Stimulated activated CD4-positive, alpha-beta T cell treated with anti-CD3 and anti-CD28 coated beads, Interleukin-4, amount 100 ng/mL, for 1 hour (primary cell): ENCODE measurements at places on chromosomes 4 and X.

DNA sequence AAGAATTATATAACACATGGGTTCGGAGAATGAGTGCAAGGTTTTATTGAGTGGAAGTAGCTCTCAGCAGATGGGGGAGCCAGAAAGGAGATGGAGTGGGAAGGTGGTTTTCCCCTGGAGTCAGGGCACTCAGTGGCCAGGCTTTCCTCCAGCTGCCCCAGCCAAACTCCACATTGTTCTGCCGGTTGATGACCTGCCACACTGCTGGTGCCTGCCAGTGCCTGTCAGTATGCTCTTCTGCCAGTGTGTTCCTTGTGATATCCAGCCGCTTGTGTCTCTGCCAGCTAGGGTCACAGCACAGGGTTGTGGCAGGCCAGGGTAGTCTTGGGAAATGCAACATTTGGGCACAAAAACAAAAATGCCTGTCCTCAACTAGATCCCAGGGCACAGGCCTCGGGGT lies 604.8 kb upstream of the TECRL start:
- no peak for DNase-seq

DNA sequence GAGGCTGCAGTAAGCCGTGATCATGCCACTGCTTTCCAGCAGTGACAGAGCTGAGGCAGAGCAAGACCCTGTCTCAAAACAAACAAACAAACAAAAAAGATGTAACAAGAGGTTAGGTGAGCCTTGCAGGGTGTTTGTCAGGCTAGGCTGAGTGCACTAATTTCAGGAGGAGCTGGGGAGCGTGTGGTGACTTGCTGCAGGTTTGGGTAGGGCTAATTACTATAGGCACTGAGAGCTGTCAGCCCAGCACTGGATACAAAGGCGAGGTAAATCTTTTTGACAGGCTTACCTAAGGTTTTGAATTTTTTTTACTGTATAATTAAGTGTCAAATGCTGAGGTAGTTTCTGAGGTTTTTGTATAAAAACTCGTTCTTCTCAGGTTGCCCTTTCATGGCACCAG lies 29.8 kb upstream of the SH3D19 start:
- DNase-seq, result no peak

GRCh38 chr4:100366213-100366612 lies 151.6 kb downstream of the EMCN start:
- DNase-seq, result no peak

DNA sequence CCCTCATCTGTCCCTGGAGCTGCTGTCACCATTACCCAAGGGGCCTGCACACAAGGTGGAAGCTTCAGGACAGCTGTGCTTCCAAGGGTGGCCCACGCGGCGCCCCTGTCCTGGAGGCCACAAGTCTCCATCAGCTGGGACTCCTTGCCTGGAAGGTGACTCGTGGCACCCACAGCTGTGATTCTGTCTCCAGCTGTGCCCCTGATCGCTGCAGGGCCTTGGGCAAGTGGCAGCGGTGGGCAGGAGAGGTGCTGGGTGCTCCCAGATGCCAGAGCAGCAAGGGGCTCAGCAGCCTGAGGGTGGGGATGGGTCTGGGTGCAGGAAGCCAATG lies 9.0 kb upstream of the DUSP9 start:
- DNase-seq, result no peak

DNA sequence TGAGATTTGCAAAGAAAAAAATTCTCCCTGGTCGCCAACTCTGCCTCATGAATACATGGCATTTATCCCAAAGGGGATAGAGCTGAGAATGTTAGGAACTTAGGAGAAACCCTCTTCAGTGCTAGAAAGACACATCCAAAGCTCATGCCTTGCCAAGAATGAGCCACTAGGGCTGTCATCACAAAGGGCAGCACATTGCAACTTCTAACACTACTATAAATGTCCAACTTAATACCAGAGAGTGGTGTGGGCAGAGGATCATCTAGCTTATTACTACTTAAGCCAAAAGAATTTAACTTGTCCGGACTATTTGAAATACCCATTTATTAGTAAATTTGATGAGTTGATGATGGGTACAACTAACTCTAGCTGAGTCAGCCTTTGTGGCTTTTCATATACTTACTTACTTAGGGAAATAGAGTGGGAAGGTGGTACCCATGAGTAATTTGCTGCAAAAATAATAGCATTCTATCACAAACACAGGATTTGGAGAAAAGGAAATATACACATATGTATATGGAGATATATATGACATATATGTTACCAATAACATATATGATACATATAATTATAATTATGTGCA lies 66.3 kb upstream of the GAB1 start:
- DNase-seq, result no peak
